CD4-positive, alpha-beta T cell treated with Interferon gamma for 1 hour (primary cell): ENCODE measurements at places on chromosomes 13 and 19.

DNA sequence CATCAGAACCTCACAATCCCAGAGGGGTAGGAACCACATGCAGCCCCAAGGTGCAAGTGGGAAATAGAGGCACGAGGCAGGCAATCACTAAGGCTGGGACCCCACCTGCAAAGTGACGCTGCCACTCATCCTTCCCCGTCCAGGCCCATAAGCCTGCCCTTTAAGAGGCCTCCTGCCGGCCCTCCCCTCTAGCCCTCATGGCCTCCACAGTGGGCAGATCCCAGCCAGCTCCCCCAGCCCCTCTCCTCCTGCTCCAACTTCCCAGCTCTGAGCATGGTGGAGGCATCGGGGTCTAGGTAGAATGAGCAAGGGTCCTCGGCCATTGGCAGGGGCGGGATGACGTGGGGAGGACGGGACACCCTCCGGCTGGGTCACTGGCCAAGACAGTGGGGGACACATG is 2.7 kb downstream of the ZSCAN18 start:
- DNase-seq = no peak

GRCh38 chr19:51100601-51101000 is 7.6 kb downstream of the CTU1 start:
- DNase-seq = no peak

- DNase-seq = no peak
Measured at GRCh38 chr19:34818270-34818669, 45.3 kb upstream of the ZNF599 start.

DNA sequence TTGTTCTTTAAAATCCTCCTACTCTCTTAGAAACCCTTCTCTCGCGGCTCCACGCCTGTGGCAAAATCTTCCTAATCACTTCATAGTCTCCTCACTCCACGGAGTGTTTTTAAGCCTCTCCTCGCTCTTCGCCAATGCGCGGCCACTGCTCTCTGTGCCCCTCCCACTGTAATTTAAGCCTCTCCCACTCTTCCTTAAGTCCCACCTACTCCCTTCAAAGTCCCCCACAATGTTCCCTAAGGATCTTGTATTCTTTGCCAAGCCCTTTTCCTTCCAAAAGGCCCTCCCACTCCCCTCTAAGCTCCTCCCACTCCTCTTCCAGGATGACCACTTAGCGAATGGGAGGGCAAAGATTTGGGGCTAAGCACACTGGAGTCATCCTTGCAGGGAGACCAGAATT is 1.3 kb downstream of the FIZ1 start:
- no peak for DNase-seq

- DNase-seq = no peak
Measured at GRCh38 chr13:27924529-27925141, 4.8 kb downstream of the PDX1 start.

- peak; percentile 14 for DNase-seq
Measured at GRCh38 chr19:10961073-10961860, 437 bp downstream of the SMARCA4 start.

DNA sequence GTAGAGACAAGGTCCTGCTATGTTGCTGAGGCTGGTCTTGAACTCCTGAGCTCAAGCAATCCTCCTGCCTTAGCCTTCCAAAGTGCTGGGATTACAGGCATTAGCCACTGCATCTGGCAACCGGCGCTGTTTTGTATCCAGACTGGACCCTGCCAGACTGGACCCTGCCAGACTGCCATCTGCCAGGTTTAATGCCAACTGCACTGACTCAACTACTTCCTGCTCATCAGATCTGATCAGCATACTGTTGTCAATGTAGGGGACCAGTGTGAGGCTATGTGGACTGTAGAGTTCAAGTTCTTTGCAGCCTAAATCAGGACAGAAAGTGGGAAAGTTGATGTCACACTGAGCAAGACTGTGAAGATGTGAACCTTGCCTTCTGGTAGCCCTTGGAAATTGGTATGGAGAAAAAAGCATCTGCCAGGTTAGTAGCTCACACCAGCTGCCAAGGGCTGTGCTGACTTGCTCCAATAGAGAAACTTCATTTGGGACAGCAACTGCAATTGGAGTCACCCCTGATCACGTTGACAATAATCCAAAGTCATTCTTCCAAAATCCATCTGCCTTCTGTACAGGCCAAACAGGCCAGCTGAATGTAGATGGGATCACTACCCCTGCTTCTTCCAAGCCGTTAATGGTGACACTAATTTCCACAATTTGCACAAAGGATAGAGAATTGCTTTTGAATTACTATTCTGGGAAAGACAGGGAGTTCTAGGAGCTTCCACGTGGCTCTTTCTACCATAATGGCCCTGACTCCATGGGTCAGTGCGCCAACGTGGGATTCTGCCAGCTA is 36.8 kb upstream of the ATP1A3 start:
- no peak for DNase-seq

- DNase-seq = no peak
Measured at GRCh38 chr13:29513002-29513980, 82.2 kb downstream of the SLC7A1 start.

- no peak for DNase-seq
Measured at GRCh38 chr13:103948426-103948825, 882.2 kb upstream of the SLC10A2 start.

- DNase-seq = no peak
Measured at GRCh38 chr13:32035716-32036115, 4.1 kb downstream of the FRY start.

GRCh38 chr19:2491130-2491801 is 15.3 kb downstream of the GADD45B start:
- no peak for DNase-seq

DNA sequence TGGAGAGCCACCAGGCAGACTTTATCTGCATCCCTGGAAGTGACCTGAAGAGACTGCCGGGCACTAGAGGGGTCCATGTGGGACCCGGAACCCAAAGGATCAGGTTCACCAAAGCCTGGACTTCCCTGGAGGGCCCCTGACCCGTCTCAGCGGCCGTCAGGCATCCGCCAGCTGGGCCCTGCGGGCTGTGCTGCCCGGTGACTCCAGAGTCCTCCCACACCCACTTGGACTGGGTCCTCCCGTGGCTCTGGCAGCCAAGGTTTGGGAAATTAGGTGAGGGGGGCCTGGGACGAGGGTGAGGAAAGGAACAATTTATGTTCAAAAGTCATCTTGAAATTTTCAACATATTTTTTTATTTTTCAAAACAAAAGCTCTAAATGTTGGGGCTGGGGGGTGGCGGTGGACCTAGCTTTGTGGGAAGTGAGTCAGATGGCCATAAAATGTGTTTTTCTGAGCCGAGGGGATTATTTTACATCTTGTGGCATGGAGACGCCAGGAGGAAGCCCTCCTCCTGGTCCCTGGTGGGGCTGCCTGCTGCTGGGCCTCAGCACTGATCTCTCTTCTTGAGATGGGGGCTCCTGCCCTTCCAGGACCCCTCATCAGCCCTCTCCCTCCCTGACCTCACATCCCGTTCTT is 20.2 kb downstream of the CEBPA start:
- DNase-seq = no peak

- DNase-seq = no peak
Measured at GRCh38 chr19:29715701-29716581, 880 bp upstream of the C19orf12 start.

- no peak for DNase-seq
Measured at GRCh38 chr19:51689751-51690453, 3.2 kb upstream of the SPACA6 start.

GRCh38 chr13:92560883-92561282 is 665.7 kb upstream of the GPC6 start:
- no peak for DNase-seq

DNA sequence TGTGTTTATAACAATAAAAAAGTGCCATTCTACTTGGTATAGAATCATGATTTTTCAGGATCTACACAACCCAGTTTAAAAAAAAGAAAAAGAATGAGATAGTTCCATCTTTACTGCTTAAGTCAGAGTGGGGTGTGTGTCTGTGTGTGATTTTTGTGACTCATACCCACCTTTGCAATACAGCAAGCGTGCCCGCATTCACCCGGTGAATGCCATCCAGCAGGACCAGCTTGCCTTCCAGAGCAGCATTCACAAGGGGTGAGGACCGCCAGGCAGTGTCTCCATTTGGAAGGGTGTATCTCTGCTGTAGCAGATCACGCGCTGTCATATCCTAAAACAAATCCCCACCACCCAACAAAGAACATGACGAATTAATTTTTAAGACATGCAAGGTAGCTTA is 127.7 kb downstream of the VWA8 start:
- no peak for DNase-seq

DNA sequence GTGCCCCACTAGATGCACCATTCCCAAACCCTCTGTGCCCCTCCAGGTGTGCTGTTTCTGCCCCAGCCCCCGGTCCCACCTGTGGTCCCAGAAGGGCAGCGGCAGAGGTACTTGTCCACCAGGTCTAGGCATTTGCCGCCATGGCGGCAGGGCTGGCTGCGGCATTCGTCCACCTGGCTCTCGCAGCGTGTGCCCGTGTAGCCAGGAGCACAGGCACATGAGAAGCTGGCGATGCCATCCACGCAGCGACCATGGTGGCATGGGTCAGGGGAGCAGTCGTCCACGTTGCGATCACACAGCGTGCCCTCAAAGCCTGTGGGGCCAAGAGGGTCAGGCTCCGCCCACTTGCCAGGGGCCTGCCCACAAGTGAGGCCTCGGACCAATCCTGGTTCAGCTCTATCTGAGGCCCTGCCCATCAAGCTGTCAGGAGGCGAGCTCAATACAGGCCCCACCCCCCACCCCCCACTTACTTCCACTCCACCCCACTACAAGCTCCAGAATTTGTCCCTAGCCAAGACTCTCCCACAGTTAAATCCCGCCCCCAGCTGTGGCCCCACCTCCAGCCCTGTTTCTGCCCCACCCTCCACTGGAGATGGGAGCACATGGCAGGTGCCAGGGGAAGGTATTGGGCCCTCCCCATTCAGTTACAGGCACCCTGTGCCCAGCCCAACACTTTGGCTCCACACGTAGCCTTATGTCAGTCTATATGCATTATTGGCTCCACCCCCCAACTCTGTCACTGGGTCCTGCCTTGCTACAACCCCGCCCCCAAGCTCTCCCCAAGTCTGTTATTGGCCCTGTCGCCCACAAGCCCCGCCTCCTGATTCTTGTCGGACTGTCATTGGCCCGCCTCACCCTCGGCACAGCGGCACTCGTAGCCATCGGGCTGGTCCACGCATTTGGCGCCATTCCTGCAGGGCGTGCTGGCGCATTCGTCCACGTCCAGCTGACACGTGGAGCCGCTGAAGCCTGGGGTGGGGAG is 13.5 kb downstream of the NOTCH3 start:
- no peak for DNase-seq

DNA sequence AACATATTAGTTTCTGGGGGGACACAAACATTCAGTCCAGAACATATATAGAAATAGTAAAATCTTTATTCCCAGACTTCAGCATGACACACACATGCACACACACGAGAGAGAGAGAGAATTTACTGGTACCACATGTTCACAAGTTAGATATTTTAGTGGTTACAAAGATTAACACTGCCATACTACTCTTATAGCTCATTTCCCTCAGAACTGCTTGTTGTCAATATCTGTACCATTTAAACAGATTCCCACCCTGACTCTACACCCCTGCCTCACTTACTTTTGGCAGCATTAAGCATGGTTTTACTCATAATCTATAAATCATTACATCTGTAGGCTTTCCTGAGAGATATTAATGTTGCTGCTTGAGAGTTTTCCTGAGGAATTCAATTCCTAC is 524.7 kb upstream of the HTR2A start:
- no peak for DNase-seq

GRCh38 chr13:79668201-79668752 is 187.3 kb downstream of the NDFIP2 start:
- DNase-seq = no peak

DNA sequence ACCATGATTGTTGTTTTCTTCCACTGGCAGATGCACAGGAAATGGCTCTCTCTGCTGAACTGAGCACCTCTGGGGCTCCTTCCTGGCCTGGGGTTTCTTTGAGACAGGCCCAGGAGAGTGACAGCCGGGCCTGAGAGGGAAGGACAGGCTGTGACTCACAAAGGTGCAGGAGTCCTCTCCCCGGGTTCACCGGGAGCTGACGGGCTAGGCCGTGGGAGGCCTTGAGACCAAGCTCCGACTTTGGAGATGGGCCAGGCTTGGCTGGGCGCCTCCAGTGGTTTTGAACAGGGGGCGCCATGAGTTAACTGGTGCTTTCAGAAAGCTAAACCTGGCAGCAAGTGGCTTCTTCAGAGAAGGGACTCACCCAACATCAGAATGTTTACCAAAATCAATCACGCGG is 143.4 kb downstream of the URI1 start:
- DNase-seq = no peak

- no peak for DNase-seq
Measured at GRCh38 chr13:38520041-38520440, 166.8 kb upstream of the FREM2 start.

DNA sequence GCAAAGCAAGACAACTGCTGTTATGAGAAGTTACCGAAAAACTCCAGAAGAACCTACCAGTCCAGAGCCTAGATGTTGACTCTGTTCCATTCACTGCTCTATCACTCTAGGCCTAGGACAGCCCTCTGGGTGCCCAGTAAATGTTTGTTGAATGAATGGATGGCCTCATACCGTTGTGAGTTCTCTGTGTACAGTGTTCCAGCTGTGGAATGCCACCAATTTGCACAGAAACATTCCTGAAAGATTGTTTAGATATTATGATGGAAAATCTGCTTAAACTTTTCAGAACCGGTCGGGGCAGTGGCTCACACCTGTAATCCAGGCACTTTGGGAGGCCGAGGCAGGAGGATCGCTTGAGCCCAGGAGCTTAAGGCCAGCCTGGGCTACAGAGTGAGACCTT is 1.3 kb upstream of the FBL start:
- DNase-seq = no peak

GRCh38 chr19:17761148-17761547 is 9.9 kb downstream of the FCHO1 start:
- DNase-seq = no peak

DNA sequence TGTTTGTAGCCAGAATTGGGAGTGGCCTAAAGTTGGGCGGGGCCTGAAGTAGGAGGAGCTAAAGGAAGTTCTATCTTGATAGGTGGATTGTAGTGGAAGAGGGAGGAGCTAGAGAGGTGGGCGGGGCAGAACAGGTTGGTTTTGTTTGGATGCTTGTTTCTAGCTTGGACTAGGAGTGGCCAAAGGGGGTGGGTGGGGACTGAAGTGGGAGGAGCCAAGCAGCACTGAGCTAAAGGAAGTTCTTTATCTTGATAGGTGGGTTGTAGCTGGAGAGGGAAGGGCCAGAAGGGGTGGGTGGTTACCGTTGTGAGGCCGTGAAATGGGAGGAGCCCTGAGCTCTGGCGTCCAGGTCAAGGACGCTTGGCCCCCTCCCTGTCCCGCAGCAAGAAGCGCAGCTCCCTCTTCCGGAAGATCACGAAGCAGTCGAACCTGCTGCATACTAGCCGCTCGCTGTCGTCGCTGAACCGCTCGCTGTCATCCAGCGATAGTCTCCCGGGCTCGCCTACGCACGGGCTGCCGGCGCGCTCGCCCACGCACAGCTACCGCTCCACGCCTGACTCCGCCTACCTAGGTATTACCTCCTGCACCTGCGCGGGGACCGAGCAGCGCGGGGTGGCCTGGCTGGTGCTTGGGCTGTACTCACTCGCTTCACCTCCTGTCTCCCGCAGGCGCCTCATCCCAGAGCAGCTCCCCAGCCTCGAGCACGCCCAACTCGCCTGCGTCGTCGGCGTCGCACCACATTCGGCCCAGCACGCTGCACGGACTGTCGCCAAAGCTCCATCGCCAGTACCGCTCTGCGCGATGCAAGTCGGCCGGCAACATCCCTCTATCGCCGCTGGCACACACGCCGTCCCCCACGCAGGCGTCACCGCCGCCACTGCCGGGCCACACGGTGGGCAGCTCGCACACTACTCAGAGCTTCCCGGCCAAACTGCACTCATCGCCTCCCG is 8.0 kb downstream of the DNASE2 start:
- peak; percentile 81 for DNase-seq

GRCh38 chr19:51158474-51159129 is 16.5 kb downstream of the SIGLEC7 start:
- peak; percentile 60 for DNase-seq

- DNase-seq = no peak
Measured at GRCh38 chr19:55455576-55456235, 5.7 kb downstream of the ISOC2 start.
